Smooth muscle cell of the brain vasculature (primary cell): ENCODE measurements at places on chromosomes 1 and 21.

- DNase-seq = no peak
These were observed 70.7 kb upstream of the MUTYH start for GRCh38 chr1:45410850-45411509.

DNA sequence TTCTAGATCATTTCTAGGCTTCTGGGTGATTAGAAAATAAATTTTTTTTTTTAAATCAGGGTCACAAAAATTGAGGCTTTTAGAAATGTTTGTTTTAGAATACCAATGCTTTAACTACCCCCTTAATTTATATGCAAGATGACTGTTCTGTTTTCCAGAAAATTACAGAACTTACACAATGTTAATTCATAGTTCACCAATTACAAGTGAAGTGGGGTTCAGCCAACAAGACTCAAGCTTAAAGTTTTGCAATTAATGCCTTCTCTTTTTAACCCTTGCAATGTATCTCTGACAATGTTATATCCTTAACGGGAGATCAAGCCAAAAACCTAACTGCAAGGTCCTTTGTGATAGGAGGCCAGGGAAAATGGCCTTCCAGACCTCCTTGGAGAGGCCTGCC lies 5.6 kb downstream of the PRELP start:
- no peak for DNase-seq

- DNase-seq = no peak
These were observed 17.4 kb downstream of the TIAM1 start for GRCh38 chr21:31326522-31327242.

- DNase-seq = no peak
These were observed 101.7 kb upstream of the HAO2 start for GRCh38 chr1:119266858-119267257.

DNA sequence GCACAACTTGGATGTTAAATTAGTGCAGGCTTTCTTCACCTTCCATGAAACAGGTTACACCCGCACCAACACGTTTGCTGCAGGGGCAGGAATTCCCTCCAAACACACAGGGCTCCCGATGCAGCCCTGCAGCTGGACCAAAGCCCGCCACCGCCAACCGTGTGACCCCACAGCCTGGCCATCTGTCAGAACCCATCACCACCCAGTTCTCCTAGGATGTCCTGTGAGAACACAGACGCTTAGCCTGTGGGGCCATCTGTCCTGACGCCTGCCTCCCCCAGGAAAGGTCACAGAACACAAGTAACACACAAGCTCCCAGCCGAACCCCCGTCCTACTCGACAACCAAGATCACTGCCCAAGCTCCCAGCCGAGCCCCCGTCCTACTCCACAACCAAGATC lies 108.1 kb downstream of the NPHP4 start:
- no peak for DNase-seq

DNA sequence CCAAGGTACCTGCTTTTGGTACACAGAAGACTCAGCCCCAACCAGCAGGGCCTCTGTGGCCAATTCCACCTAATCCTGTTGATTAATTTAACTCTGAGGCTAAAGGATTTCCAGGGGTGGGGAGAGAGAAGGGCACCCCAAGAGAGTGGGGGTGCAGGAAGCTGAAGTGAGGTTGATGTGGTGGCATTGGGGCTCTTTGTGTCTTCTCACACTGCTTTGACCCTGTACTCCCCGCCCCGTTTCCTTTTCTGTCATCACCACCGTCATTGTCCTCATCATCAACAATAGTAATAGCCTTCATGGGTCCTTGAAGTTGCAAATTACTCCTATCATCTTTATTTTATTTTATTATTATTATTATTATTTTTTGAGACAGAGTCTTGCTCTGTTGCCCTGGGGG lies 55.9 kb downstream of the PAX7 start:
- DNase-seq = no peak

- no peak for DNase-seq
These were observed 6.1 kb downstream of the IER5 start for GRCh38 chr1:181094416-181095212.

DNA sequence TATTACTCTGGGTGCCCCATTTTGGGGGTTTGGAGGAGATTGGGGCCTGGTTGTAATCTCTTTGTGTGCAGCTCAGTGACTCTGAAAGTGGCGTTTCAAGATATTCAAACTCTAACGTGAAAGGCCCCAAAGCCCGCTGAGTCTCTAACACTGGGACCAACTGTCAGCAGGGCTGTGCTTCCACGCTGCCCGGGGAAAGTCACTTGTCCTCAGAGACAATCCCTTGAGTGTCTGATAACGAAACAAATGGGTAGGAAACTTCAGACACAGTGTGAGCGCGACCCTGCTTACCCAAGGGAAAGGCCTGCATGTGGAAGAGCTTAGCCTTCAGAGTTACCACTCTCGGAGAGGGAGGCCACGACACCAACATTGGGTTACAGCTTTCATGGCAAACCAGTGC lies 837 bp downstream of the UBASH3A start:
- DNase-seq = no peak

- no peak for DNase-seq
These were observed 3.9 kb upstream of the OR6K3 start for GRCh38 chr1:158724442-158724841.

DNA sequence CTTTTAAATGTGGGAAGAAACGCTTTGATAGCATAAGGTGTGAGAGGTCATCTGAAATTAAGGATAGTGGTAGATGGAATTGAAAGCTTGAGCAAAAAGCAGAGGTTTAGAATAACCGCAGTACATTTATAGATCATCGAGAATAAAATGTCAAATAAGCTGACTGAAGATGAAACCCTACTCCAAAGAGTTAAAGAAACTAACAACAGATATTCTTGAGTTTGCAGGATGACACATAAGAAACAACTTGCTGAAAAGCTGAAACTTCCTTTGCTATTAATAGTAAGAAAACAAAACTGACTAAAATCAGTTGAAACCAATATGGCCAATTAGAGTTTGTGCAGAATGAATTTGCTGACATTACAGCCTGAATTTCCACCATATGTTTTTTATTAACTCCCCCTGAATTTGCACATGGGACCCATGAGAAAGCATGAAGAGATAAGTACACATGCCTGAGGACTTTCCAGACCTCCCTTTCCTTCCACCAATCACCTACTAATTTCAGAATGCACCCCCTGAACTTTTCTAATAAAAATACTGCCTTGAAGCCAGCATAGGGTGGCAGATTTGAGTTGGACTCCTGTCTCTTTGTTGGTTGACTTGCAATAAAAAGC lies 1.7 kb upstream of the C1orf185 start:
- DNase-seq = no peak
